ENCODE measurements at places on chromosomes 3 and 15.

GRCh38 chr3:120683213-120683612 lies 1.2 kb upstream of the HGD start:
- DNase-seq = no peak

GRCh38 chr15:58805095-58805494 lies 34.0 kb downstream of the MINDY2 start:
- no peak for DNase-seq

- DNase-seq = no peak
Observed at GRCh38 chr15:101018016-101018415, 98.9 kb downstream of the LRRK1 start.

GRCh38 chr3:129474984-129475804 lies 35.2 kb downstream of the IFT122 start:
- DNase-seq = no peak

DNA sequence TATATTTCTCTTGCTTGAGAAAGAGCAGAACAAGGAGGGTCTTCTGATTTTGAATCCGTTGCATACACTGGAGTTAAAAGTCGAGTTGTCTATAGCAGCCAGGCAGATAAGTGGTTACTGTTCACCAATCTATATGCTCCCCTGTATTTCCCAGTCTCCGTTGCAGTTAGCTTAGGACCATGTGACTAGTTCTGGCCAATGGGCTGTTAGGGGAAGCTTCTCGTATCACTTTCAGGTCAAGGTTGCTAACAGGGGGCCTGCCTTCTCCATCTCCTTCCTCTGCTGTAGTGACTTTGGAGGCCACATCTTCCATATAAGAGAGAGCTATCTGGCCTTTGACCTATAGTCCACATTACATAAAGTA lies 188.5 kb upstream of the KBTBD8 start:
- DNase-seq = no peak

DNA sequence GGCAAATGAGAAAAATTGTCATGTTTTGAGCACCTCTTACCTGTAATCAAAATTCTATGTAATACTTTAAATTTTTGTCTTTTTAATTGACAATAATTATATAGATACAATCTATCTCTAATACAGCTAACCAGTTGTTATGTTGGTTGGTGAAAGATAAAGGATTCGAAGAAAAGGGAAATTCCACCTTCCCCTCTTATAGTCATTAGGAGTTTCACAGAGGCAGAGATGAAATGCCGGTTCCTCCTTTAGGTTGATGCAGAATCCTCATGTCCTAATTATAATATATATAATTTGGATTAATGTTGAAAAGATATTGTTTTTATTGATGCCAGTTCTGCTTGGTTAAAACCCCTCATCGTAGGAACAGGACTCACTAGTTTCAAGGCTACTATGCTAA lies 67.1 kb downstream of the LRCH3 start:
- no peak for DNase-seq

- DNase-seq = no peak
Observed at GRCh38 chr3:46298871-46299607, 54.9 kb upstream of the CCR2 start.

DNA sequence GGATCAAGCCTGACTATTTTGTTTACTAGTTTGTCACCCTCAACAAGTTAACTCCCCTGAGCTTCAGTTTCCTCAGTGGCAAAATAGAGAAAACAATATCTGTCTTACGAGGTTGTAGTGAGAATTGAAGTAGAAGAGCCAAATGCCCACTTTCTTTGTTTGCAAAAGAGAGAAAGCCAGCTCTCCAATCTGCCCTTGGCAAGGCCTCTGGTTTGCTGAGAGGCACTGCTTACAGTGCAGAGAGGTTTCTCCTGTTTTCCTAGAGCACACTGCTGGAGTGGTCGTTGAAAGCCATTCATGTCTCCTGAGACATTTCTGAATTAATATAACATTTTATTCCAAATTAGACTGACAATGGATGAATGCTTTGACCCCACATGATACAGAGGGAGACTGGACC lies 260.5 kb upstream of the IGF1R start:
- no peak for DNase-seq

GRCh38 chr3:22585504-22585903 lies 617.6 kb upstream of the UBE2E2 start:
- DNase-seq = no peak

DNA sequence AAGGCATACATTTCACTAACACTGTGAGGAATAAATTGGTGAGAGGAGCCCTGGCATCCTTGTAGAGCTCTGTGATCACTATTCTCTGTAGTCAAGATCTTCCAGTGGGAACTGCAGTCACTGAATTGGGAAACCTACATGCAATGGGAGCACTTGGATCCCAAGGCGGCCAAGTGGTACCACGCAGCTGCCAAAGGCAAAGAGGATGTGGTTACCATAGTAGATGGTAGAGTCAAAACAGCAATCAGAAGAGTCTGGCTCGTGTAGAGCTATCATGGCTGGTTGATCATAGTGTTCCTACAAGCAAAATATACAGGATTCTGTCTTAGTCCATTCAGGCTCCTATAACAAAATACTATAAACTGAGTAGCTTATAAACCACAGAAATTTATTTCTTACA lies 849.7 kb downstream of the ROBO2 start:
- no peak for DNase-seq

DNA sequence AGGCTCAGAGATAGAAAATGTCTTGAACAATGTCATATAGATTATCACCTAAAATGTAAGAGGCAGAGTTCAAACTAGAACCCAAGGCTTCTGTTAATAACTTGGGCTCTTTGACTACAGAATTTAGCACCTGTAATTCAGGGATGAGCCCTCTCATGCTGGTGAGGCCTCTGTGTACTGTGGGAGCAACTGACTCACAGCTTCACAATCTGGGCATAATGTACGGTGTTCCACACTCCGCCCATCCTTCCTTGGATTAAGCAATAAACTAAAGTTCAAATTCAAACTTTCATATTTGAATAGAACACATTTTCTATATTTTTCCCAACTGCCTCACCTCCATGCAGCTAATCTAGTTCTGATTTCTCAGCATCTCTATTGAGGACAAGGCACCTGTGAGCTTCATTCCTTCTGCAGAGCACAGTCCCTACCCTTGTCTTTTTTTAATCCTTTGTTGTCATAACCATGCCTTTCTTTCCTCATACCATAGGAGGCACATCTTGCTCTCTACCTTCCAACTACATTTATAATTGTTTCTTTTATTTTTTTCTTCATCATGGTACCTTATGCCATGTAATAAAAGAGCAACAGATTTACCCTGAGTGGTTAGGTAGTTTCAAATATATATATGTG lies 392.1 kb downstream of the NLGN1 start:
- DNase-seq = no peak

- peak; percentile 65 for DNase-seq
Observed at GRCh38 chr15:80036071-80036470, 23.4 kb upstream of the ZFAND6 start.

DNA sequence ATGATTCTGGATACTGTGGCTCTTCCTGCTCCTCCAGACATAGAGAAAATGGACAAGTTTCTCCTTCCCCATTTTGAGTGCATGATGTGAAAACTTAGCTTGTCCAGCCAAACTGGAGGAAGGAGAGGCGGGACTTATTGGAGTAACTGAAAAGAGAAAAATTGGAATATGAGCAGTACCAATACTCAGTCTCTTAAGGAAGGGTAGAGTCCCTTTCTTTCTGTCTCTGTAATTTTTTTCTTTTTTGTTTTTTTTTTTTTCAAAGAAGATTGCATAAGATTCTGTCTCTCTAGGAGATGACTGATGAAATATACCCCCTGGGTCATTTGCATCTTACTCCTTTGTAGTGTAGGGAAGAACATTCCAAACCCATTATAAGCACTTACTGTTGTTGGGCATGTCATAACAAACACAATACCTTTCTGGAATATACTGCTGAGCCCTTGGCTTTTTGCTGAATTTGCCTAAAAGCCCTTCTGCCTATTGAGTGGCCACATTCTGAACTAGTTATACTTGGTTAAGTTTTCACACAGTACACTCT lies 498.1 kb upstream of the TPRG1 start:
- no peak for DNase-seq

GRCh38 chr3:164812042-164812441 lies 266.3 kb downstream of the SI start:
- no peak for DNase-seq

DNA sequence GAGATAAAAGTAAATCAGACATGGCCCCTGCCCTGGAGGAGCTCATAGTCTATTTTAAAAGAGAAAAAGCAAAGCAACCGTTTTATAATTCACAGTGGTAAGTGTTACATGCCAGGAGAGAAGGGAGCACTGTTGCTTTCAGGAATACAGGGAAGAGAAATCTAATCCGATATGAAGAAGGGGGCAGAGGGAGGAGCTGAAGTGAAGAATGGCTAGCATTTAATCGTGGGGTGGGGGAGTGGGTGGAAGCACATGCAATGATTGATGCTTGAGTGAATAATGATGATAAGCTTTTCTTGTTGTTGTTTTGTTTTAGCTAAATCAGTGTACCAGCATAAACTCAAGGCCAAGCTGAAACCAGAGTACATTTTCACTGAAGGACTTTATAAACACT lies 629.5 kb downstream of the MAGI1 start:
- DNase-seq = no peak

DNA sequence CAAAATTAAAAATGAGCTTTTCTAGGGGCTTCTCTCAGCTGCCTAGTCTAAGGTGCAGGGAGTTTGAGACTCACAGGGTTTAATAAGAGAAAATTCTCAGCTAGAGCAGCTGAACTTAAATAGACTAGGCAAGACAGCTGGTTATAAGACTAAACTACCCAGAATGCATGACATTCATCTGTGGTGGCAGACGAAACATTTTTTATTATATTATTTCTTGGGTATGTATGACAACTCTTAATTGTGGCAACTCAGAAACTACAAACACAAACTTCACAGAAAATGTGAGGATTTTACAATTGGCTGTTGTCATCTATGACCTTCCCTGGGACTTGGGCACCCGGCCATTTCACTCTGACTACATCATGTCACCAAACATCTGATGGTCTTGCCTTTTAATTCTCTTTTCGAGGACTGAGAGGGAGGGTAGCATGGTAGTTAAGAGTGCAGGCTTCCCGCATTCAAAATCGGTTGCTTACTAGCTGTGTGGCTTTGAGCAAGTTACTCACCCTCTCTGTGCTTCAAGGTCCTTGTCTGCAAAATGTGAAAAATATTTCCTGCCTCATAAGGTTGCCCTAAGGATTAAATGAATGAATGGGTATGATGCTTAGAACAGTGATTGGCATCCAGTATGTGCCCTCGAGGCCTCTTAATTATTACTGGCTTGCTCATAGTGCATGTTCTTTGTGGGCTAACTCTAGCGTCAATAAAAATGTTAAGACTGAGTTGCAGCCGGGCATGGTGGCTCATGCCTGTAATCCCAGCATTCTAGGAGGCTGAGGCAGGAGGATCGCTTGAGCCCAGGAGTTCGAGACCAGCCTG lies 984 bp downstream of the CCR5 start:
- no peak for DNase-seq

DNA sequence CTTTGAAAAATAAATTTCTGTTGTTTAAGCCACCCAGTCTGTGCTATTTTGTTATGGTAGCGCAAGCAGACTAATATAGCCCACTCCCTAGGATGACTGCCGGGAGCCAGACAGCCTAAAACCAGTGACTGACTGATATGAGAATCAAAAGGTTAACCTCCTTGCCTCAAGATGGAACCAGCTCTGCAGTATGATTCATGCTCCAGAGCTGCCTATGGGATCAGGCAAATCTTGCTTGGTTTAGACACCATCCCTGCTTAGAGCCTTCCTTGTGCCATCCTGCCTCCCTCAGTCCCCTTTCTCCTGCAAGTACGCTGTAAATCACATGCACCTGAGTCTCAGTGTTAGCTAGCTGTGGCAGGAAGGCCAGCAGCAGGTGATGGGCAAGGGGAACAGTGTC lies 39.3 kb downstream of the TRANK1 start:
- DNase-seq = no peak

DNA sequence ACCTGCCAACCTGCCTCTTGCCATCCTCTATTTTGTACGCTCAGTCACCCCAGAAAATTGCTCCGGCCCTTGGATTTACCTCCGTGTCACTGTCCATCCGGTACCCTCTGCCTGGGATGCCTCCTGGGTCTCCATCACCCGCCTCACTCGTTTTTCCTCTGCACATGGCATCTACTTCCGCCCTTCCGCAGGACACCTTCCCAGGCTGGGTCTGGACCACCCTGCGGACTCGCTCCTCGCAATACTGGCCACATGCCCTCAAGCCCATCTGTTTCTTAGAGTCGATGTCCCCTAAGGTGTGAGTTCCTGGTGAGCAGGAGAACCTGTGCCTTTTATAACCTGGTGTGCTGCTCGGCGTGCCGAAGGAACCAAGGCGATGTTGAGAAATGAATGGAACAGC lies 58.5 kb downstream of the APBA2 start:
- DNase-seq = no peak

DNA sequence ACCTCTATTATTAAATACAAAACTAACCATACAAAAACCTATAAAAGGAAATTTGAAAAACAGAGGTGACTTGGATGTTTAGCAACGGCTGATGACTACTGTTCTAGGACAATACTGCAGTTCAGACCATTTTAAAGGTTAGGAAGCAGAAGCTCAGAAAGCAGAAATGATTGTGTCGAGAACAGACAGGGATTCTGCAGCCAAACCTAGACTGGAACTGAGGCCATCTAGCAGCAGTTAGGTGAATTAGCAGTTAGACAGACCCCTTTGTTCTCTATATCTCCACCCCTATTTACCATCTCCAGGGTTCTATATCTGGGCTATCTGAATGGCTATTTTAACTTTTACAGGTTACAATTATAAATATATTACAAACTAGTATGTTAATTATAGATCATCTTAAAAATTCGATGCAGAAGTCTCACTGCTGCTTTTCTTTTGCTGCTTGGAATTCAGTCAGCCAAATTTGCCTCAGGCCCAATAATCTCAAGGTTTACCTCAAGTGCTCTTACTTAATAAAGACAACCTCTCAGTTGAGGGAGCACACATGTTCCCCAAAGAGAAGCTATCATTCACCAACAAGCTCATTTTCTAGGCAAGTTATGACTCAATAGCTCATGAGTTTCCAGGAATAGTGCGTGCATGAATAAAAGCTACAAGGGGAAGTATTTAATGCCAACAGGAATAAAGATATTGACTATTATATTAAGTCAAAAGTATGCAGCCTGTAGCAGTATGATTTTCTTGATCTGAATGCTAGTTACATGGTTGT lies 9.3 kb upstream of the IL1RAP start:
- no peak for DNase-seq

- DNase-seq = no peak
Observed at GRCh38 chr3:4362523-4362922, 59.4 kb downstream of the SETMAR start.

DNA sequence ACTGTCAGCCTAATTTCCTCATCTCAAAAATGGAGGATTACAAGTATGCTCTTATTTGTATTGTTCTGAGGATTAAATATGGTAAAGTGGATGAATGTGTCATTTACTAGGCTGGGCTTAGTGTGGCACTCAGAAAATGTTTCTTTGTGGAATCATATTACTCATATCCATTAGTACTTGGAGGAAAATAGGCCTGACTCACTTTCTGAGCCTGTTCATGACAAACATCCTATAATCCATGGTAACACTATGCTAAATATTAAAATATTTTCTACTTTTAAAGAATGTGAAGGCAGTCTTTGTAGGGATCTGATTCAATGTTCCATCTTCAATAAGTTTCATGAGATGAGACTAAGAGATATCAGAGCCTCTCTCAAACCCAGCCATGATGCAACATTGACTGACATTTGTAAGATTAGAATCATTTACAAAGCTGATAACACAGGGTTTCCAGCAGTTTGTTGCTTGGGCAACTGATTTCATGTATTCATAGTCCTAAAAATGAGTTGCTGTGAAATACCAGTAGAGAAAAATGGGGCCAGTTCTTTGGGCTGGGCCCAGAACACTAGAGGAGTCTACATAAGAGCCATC lies 1048.5 kb downstream of the NTRK3 start:
- no peak for DNase-seq

GRCh38 chr3:150447084-150447483 lies 39.0 kb downstream of the TSC22D2 start:
- no peak for DNase-seq
